ENCODE measurements at places on chromosomes 5 and 9. TPM values are rescaled to one million over a fixed set of nuclear protein-coding genes. Genes with fewer than 3 reads are reported as not detected.

IL7R gene
- 10.8 TPM for total RNA-seq

SELENOP gene
- 11.4 TPM for total RNA-seq

CCDC152 gene
- total RNA-seq: 1.2 TPM

SPINK13 gene
- total RNA-seq: not detected

DNA sequence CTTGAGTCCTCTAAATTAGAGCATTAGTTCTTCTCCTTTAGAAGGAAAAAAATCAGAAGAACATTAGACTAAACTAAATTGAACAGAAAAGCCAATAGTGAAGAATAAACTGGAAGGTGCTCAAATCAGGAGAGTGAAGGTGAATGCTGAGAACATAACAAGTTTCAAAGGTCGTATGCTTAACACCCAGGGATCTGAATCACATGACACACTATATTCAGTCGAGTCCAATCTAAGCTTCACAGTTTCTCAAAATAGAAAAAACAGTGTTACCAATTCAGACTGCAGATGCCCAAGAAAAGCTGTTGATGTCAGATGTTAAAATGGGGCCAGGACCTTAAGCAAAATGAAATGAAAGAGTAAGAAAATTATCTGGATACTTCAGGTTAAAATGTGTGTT, 614.5 kb downstream of the EFNA5 start:
- no peaks in the 10 kb centered on the region for H3K36me3 ChIP-seq
- H3K4me1 ChIP-seq: no peaks in the 10 kb centered on the region
- no peak for DNase-seq
- H3K27ac ChIP-seq: no peak overlapping the region
- H3K27me3 ChIP-seq: no peaks in the 10 kb centered on the region

- no peak overlapping the region for H3K27ac ChIP-seq
- no peaks in the 10 kb centered on the region for H3K4me1 ChIP-seq
- H3K27me3 ChIP-seq: no peaks in the 10 kb centered on the region
- DNase-seq: no peak
These were observed 4.0 kb downstream of the LCN2 start for GRCh38 chr9:128153060-128153946.

- peak overlapping the region; percentile 89 for H3K27ac ChIP-seq
- H3K4me3 ChIP-seq: no peak overlapping the region
- peaks cover 6% of the 10 kb centered on the region for H3K36me3 ChIP-seq
- peak; percentile 98 for DNase-seq
These were observed 45.7 kb upstream of the ORM1 start for GRCh38 chr9:114276908-114277821.

- DNase-seq: no peak
- peaks cover 6% of the 10 kb centered on the region for H3K4me1 ChIP-seq
- no peaks in the 10 kb centered on the region for H3K36me3 ChIP-seq
- no peak overlapping the region for H3K4me3 ChIP-seq
- no peak overlapping the region for H3K27ac ChIP-seq
- peaks cover 44% of the 10 kb centered on the region for H3K27me3 ChIP-seq
These were observed 161.3 kb downstream of the RMI1 start for GRCh38 chr9:84141741-84142370.

DNA sequence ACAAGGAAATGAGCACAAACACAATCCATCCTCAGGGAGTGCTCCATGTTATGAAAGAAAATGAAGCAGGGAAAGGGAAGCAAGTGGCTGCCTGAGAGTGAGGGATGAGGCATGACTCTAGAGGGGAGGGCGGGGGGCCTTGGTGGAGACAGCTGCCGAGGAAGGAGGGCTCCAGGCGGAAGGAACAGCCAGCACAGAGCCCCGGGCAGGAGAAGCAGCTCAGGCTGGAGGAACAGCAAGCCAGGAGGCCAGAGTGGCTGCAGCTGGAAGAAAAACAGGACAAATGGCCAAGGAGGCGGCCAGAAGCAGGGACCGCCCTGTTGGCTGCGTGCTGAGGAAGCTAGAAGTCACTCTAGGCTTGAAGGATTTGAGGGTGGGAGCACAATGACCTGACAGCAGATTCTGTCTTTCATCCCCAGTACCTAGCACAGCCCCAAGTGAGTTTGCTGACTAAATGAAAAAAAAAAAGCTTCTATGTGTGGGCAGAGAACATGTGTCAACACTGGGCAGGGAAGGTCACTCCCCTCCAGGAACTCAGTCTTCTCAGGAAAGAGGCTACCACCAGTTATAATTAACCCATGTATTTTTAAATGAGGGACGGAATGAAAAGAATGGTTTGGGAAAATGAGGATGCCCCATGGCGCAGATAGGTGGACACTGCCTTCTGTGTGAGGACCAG, 142.8 kb downstream of the DCP2 start:
- H3K27me3 ChIP-seq: no peaks in the 10 kb centered on the region
- H3K36me3 ChIP-seq: no peaks in the 10 kb centered on the region
- H3K4me3 ChIP-seq: no peak overlapping the region
- no peaks in the 10 kb centered on the region for H3K4me1 ChIP-seq

DNA sequence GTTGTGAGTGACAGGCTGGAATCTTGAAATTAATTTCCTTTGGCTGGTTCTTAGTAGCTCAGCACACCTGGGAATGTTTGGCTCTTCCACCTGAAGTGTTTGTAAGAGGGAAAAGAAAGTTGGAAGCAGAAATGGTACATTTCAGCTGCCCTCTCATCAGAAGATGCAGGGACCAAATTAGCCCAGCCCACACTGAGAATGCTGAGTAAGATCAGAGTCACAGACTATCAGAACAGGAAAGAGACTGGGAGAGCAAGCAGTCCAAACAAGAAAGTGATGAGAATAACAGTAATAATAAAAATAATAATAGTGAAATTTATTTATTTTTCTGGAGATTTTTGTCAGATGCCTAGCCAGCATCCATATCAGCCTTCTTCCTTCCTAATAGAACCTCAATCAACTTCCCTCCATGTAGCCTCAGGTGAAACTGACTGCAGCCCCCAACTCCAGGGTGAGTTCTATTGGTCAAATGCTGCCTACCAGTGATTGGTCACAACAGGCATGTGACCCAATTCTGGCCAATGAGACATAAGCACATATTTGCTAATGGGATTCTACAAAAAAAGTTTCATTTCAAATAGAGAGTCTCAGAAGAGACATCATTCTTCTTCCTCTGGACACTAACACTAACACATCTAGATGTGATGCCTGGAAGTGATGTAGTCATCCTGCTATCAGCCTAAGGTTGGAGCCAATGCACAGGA, 31.2 kb upstream of the ADRA1B start:
- no peak for DNase-seq
- peaks cover 12% of the 10 kb centered on the region for H3K4me1 ChIP-seq
- no peak overlapping the region for H3K27ac ChIP-seq
- H3K4me3 ChIP-seq: no peak overlapping the region

DNA sequence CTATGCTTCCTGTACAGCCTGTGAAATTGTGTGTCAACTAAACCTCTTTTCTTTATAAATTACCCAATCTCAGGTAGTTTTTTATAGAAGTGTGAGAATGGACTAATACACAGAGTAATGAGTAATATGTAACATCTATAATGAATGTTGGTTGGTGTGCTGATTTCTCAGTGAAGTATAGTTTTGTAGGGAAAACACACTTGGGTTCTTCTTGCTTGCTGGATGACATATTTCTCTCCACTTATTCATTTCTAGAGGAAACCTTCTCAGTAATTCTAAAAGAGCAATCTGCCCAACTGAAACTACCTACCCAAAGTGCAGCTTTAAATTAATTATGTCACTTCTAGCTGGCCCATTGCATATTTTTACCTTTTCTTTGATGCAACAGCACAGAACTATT, 81.1 kb upstream of the RORB start:
- H3K27ac ChIP-seq: no peak overlapping the region
- no peak overlapping the region for H3K4me3 ChIP-seq
- no peaks in the 10 kb centered on the region for H3K36me3 ChIP-seq
- H3K27me3 ChIP-seq: no peaks in the 10 kb centered on the region

- no peak for DNase-seq
- H3K27me3 ChIP-seq: peaks cover 3% of the 10 kb centered on the region
- no peak overlapping the region for H3K4me3 ChIP-seq
- H3K36me3 ChIP-seq: no peaks in the 10 kb centered on the region
- H3K4me1 ChIP-seq: no peaks in the 10 kb centered on the region
These were observed 186.5 kb downstream of the ERCC6L2 start for GRCh38 chr9:96062031-96062430.

DNA sequence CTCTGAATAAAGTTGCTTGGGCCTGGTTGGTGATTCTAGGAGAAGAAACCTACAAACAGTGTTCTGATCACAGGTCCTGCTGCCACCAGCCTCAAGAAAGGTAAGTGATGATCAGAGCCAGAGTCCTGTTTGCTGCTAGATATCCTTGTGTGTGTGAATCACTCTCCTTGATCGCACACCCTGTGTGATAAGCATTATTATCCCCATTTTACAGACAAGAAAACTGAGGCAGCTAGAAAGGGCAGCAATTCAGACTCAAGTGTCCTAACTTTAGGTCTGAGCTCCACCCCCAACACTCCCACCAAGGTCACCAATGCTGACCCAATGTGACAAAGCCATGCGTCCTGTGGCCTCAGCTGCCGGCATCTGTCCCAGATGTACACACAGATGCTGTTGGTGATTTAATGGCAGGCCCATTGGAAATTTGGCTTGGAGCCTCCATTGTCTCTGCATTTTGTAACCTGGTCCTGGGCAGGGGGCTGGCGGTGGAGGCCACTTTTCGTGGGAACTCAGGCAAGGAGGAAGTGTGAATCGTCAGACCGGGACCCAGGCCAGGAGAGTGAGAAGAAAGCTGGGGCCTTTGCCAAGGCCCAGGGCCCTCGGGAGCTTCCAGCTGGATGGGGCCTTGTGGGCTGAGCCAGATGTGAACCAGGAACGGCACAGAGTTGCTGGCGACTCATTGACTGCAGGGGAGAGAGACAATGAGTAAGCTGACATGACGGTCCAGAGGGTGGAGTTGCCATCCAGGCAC, 29.8 kb upstream of the GGTA1 start:
- peaks cover 8% of the 10 kb centered on the region for H3K4me1 ChIP-seq
- no peak overlapping the region for H3K4me3 ChIP-seq
- H3K27me3 ChIP-seq: no peaks in the 10 kb centered on the region
- peak; percentile 92 for DNase-seq
- no peaks in the 10 kb centered on the region for H3K36me3 ChIP-seq
- peak overlapping the region; percentile 70 for H3K27ac ChIP-seq

DNA sequence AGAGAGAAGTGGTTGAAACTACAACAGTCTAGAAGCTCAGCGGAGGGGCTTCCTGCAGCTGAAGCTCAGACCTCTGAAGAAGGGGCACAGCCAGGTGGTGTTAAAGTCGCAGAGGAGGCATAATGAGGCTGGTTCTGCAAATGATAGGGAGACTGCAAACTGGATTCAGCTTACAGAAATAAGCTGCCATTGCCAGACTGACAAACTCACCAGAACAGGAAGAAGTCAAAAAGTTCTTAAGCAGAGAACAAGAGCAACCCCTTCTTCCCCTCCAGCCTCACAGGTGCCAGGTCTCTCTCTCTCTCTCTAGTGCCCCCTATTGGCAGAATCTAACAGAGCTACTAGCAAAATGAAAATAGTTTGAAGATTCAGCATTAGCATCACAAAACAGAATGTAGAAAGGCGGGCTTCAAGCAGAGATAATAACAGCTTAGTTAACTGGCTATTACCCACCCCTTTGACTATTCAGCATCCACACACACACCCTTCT, 76.7 kb downstream of the GRAMD2B start:
- H3K27me3 ChIP-seq: no peaks in the 10 kb centered on the region
- H3K36me3 ChIP-seq: no peaks in the 10 kb centered on the region
- H3K27ac ChIP-seq: no peak overlapping the region
- no peak for DNase-seq
- no peak overlapping the region for H3K4me3 ChIP-seq

DNA sequence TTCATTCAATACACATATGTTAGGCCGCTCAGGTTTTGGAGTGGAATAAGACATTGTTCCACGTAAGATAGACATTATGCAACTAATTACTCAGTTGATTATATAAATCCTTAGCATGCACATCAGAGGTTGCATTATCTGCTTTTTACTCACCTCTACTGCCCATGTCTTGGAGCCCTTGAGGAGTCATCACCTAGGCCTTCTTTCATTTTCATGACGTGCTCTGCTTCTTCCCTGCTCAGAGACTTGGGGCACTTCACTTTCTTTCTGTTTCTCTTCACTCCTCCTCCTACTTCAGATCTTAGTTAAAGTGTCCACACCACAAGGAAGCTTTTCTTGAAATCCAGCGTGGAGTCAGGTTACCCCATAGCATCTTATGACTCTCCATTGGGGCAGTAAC, 241.1 kb downstream of the TLR4 start:
- no peak overlapping the region for H3K4me3 ChIP-seq
- no peaks in the 10 kb centered on the region for H3K36me3 ChIP-seq
- H3K4me1 ChIP-seq: no peaks in the 10 kb centered on the region

DNA sequence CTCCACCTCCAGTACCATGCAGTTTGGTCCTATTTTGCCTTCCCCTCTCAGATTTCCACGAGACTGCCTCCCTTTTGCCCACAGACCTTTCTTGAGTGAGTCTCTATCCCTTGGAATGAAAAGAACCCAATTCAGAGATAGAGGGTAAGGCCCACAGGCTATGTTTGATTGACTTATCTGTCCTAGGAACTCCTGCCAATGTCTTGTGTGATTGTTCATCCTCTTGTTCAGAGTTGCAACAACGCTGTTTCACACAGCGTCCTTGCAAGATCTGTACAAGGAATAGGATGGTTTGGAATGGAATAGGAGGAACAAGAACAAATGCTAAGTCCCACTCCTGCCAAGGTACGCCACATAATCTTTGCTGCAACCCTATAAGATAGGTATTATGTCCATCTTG, 142.2 kb upstream of the ABCA1 start:
- H3K36me3 ChIP-seq: no peaks in the 10 kb centered on the region
- H3K4me3 ChIP-seq: no peak overlapping the region
- peak; percentile 47 for DNase-seq

DNA sequence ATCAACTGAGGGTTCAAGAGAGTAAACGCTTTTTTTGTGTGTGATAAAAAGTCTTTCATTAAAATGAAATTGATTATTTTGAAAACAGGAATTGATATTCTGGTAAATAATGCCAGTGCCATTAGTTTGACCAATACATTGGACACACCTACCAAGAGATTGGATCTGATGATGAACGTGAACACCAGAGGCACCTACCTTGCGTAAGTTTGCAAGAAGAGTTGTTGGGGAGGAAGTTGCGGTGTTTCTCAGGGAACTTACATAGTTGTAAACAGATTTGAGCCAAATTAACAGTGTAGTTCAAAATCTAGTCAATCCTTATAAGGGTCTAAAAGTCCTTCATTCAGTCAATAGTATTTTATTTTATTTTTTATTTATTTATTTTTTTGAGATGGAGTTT, 28.9 kb downstream of the HSDL2 start:
- no peaks in the 10 kb centered on the region for H3K36me3 ChIP-seq
- H3K4me1 ChIP-seq: no peaks in the 10 kb centered on the region
- H3K27ac ChIP-seq: no peak overlapping the region
- no peak overlapping the region for H3K4me3 ChIP-seq
- no peak for DNase-seq
